ENCODE measurements at places on chromosomes 12 and 14. TPM values are rescaled to one million over a fixed set of nuclear protein-coding genes. Genes with fewer than 3 reads are reported as not detected.
A peak's percentile ranks its signal among the peaks of the same experiment; 100 is the strongest.

RIMBP2 gene
- polyA plus RNA-seq: 10.7 TPM

JAG2 gene
- 8.0 TPM for polyA plus RNA-seq

PPP1R1A gene
- polyA plus RNA-seq: 58.2 TPM

ARMH4 gene
- 81.3 TPM for polyA plus RNA-seq

TAS2R31 gene
- polyA plus RNA-seq: 1.1 TPM

GLI1 gene
- 18.8 TPM for polyA plus RNA-seq

DNA sequence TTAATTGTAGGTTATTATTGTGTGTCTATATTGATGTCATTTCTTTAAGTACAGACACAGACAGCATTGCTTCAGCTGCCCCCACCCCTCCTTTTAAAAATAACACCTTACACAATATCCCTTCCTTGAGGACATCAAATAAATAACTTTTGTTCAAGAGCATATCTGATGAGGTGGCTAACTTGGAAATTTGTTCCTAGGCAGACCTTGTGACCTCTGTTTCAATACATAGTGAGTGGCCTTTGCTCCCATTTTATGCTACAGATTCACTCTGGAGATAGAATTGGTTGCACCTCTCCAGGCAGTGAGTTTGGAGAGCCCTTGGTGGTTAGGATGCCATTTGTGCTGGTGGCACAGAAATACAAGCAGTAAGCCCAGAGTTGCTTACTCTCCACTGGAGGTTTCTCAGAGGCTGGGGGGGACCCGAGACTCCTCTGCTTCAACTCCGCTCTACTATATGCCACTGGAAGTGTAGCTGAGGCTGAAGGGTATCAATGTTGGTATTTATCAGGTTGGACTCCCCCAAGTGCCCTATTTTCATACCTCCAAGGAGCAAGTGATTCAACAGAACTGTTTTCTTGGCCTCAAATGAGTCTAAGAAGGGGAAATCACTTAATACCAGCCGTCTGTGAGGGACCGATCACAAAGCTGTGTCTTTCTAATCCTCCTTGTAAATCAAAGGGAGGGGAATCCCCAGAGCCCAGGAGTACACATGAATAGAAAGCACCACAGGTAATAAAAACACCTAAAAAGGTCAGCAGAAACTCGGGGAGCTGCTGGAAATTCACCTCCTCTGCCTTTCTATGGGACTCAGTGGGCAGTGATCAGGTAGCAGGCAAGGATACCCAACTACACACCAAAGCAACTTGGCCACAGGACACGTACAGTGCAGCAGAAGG is 463.1 kb downstream of the RAD51B start:
- no peak for DNase-seq

- peak; percentile 18 for DNase-seq
These were observed 62.8 kb downstream of the HRK start for GRCh38 chr12:116818341-116818856.

- no peak for DNase-seq
These were observed 100.0 kb downstream of the PPP2R5C start for GRCh38 chr14:101861464-101861863.

- no peak for DNase-seq
These were observed 11.8 kb downstream of the CCDC92 start for GRCh38 chr12:123960856-123961255.

- no peak for DNase-seq
These were observed 41.9 kb downstream of the JDP2 start for GRCh38 chr14:75469606-75470237.

DNA sequence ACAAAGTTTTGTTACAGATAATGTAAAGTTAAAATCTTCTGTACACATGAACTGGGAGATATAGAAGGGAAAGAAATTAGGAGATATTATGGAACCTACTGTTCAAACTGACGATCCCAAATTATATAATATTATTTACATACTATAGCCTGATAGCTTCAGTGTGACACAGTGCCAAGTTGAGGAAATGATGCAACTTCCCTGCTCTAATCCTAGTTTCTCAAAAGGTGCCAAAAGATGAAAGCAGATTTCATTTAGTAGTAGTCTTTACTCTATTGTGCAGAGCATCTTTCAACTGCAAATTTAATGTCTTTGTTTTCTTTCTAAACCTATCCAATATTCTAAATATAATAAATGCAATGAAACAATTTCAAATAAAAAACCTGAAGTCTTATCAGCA is 46.9 kb downstream of the COCH start:
- DNase-seq: no peak

DNA sequence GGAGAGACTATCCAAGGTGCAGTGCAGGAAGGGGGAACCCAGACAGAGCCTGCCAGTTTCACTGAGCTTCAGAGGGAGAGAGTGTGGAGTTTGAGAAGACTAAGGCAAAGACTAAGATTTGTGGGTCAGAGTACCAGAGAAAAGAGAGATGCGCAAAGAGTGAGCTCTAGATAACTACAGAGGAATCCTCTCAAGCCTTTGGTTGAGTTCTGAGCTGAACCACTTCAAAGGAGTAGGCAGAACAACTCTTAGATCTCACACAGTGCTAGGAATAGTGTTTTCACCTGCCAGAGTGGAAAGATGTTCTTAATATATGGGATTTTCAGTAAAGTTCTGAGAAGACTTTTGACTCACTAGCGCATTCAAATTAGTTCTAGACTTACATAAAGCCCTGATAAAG is 10.7 kb upstream of the M6PR start:
- no peak for DNase-seq

DNA sequence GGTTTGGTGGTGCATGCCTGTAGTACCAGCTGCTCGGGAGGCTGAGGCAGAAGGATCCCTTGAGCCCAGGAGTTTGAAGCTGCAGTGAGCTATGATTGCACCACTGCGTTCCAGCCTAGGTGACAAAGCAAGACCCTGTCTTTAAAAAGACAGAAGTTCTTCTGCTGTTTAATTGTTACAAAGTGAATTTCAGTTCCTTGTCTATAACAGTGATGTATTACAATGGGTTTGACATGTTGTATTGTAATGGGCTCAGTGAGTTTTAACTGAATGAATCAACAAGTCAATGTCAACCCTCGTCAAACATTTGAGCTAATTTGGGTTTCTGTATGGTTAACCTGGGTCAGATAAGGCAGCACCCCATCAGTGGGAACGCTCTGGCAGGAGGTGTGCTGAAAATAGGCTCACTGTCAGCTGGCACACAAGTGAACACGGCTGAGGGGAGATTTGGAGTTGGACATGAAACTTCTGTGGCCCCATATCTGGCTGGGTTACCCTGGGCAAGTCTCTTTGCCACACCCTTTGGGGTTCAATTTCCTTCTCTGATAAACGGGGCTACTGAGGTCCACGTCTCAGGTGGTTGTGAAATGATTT is 14.0 kb upstream of the TRPV4 start:
- no peak for DNase-seq

- DNase-seq: no peak
These were observed 15.9 kb upstream of the AEBP2 start for GRCh38 chr12:19423166-19423930.

DNA sequence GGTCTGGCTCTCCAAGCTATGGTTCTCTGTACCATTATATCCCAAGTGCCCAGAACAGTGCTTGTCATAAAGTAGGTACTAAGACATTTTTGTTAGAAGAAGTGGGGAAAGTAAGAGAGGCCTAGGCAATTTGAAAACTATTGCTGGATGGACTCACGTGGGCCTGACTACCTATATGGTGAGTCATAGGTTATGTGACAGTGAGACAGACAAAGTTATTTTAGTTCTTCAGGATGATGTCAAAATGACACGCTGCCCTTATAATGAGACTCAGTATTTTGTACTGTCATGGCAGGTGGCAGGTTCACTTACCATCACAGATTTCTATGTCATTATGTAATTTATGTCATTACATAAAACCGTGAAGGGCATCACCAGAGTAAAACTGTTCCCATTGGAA is 53.1 kb downstream of the PARP11 start:
- DNase-seq: no peak

DNA sequence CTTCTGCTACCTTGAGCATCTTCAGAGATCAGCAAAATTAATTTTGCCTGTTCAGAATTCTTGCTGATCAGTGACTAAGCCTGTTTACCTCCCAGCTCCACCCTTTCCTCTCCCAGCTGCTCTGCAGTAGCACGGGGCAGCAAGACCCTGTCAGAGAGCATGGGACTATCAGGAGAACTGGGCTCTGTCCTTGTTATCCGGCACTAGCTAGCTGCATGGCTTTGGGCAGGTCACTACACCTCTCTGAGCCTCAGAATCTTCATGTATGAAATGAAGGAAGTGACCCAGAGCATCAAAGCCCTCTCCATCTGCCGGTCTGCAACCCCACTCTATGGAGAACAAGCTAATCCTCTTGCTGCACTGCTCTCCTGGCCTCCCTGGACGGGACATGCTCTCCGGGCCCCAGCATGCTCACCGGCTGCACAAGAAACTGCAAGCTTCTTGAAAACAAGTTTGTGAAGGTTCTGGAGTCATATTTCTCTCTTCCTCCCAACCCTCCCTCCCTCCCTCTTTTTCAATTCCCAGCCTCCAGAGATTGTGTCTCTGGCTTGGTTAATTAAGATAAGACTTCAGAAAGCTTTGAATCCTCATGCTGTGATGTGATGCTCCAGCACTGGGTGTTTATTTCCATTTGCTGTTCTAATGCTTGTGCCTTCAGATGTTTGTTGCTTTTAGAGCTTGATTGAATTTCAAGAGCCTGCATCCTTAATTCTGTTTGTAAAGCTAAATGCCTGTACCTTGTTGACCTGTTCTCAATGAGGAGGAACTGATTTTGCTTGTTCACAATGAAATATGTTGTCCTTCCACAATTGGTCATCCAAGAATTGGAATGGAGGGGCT is 101.1 kb downstream of the CRACR2A start:
- no peak for DNase-seq

All from right renal cortex interstitium (tissue), 3 donors.